ENCODE measurements at places on chromosomes 7 and 10.

DNA sequence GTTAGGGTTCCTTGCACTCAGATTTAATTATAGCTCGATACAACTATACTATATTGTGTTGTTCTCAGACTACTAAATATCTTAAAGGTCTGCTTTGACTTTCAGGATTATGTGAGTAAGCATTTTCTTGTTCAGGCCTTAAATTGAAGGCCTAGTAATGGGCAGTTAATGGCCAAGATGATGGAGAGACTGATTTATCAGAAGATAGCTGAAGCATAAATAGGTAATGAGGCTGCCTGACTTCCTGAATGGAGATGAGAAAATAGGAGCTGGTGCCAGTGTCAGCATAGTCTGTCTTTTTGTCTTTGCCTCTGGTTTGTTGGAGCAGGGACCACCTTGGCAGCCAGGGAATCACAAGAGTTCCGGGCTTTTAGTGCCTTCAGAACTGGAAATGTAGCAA lies 32.2 kb downstream of the ADAM22 start:
- no peak for DNase-seq

- DNase-seq, result no peak
Measured at GRCh38 chr10:132879408-132880127, 62.8 kb downstream of the CFAP46 start.

DNA sequence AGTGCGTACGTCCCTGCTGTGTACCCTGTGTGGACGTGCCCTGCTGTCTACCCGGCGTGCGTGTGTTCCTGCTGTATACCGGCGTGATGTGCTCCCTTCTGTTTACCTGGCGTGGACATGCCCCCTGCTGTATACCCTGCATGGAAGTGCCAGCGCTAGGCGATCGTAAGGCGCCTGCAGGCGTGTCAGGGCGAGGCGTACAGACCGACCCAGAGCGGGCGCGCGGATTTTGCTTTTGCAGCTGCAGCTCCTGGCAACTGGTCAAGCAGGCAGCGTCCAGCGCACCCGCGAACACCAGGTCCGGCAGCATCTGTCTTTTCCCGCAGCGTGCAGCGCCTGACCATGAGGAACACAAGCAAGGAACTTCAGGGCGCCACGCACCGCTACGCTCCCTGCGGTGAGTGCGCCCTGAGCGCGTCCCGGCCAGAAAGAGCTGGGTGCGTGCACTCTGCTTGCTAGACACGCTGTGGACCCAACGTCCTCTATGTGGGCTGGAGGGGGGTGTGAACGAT lies 680 bp downstream of the C7orf57 start:
- DNase-seq, result no peak

DNA sequence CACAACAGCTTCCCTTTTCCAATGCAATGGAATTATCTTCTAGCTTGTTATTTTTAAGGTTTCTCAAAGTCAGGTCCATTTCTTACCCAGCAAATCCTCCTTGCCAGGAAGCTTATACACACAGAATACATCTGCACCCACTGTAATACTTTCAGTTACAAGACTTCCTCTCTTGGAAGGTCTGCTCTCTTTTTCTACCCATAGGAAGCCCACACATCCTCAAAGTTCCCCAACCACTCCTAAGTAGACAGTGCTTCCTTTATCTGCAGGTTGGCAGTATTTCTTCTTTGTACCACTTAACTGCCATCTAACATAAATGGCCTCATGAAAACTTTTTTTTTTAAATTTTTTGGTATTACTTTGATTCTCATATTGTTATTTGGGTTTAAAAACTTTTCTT lies 155.6 kb downstream of the TAX1BP1 start:
- no peak for DNase-seq

GRCh38 chr7:374706-375311 lies 84.8 kb downstream of the FOXL3 start:
- DNase-seq, result no peak

DNA sequence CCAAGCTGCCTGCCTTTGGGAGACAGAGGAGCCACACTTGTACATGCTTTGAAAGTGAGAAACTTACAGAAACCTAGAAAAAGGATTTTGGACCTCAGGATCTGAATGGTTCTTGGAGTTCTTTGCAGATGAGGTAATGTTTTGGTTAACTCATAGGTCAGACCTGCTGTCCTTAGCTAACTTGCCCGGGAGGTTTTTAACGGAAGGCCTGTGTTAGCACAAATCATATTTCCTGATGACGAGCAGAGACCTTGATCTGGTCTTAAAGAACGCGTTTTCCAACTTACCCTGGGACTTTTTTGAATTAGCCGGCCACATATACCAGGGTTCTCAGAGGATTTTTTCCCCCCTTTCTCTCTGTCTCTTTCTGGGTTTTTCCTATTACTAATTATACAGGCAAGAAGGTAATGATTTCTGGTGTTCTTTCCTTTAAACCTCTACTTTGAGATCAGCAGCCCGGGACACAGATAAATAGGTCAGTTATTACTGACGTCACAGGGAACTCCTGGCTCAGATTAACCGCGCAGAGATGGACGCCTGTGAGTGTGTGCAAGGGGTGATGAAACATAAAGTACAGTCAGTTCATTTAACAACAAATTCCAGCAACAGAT lies 101.7 kb upstream of the KLF6 start:
- DNase-seq, result no peak

GRCh38 chr7:74324531-74325209 lies 35.5 kb downstream of the CLIP2 start:
- DNase-seq, result no peak

DNA sequence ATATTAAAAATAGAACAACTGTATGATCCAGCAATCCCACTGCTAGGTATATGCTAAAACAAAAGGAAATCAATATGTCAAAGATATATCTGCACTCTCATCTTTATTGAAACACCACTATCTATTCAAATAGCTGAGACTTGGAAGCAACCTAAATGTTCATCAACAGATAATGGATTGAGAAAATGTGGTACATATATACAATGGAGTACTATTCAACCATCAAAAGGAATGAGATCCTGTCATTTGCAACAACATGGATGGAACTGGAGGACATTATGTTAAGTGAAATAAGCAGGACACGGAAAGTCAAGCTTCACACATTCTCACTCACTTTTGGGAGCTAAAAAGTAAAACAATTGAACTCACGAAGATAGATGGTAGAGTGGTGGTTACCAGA lies 610.1 kb upstream of the SEMA3D start:
- DNase-seq, result no peak

DNA sequence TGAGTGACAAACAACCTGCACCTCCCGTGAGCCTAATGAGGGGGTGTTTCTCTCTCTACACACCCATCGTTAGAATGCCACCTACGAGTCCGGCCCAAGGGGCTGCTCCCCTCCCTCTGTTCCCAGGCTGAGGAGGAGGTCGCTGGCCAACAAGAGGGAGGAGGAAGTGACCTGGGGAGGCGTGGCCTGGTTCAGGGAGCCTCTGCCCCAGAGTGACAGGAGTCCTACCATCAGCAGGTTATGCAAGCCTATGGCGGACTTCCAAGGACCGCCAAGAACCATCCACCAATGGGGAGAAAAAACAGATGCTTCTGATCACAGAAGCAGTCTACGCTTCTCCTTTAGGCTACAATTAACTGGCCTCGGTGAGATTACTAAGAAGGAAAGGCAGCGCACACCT lies 12.3 kb upstream of the EGFR start:
- DNase-seq, result no peak

DNA sequence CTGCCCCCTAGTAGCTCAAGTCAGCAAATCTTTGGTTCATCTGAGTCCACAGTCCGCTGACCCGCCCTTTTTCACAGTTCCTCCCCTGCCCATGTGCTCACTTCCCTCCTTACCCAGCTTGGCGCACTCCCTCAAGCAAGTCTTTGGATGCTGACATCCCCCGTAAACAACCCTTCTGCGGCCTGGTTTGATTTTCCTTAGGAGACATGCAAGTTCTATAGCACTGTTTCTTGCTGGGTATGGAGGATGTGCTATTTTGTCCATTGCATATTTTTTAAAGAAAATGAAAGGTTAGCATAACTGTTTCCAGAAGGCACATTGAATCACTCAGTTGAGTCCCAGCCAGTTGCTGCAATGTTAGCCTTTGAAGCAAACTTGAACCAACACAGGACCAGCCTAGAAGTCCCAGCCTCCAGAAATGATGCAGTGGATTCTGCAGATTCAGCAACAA lies 38.2 kb downstream of the HTRA1 start:
- DNase-seq, result no peak

- DNase-seq, result no peak
Measured at GRCh38 chr7:28858206-28858605, 99.9 kb downstream of the TRIL start.

DNA sequence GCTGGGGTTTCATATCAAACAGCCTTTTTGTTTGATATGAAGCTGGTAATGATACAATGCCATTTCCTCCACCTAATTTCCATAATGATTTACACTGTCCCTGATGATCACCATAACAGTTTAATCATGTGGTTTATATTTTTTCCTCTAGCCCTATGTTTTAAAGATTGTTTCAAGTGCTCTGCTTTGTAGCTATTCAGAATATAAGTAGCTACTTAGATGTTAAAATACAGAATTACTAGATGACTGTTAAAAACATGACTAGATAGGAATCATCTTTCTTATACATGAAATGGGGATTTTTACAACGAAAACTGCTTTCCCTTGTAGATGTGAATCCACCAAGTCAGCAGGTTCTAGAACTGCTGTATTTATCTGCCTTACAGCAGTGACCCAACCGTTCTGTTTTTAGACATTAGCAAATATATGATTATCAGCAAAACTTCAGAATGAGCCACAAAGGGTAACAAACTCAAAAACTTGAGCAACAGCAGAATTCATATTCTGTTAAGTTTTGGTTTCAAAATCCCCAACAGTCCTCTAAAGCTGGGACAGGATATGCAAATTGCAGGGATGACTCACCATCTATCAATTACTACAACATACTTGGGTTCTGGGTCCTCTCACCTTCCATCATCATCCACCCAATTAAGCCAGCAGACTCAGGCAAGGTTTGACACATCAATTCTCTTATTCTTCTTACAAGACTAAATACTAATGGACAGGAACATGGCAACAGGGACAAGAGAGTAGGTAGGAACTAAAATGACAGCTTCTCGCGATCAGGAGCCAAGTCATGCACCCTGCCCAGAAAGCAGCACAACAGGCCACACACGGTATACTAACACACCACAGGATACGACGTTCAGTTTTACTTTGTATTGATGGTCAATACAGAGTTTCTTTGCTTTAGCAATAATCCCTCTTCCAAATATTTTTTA lies 83.9 kb downstream of the PIP4K2A start:
- no peak for DNase-seq

GRCh38 chr10:49328401-49329145 lies 29.6 kb downstream of the C10orf71 start:
- DNase-seq, result no peak

DNA sequence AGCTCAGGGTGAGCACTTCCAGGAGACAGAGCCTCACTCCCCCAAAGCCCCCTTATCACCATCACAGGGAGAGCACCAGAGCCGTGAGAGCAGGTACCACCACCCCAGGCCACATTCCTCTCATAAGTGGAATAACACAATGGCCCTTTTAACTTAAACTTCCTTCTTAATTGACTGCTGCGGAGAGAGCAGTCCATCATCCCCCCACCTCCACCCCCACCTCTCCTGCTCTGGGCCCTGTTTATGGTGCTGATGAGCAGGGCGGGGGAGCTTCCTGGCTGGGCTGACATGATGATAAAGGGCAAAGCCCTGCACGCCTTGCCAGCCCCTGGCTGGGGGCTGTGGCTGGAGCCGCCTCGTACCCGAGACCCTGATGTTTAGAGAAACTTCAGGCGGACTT lies 81.4 kb upstream of the PODXL start:
- DNase-seq, result no peak

DNA sequence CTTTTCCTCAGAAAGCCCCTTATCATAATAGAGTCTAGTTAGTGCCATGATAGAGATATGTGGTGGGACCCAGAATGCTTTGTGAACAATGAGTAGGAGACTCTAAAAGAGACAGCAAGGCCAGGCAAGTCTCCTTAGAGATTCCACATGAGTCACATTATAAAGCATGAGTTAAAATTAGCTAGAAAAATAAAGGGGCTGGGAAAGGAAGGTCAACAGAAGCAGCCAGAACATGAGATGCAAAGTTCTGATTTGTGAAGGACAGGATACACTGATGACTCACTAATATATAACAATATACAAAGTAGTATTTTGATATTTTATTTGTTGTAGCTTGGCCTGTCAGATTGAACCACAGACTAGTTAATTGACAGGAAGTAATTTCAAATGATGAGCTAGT lies 25.3 kb upstream of the SNX13 start:
- DNase-seq, result no peak

DNA sequence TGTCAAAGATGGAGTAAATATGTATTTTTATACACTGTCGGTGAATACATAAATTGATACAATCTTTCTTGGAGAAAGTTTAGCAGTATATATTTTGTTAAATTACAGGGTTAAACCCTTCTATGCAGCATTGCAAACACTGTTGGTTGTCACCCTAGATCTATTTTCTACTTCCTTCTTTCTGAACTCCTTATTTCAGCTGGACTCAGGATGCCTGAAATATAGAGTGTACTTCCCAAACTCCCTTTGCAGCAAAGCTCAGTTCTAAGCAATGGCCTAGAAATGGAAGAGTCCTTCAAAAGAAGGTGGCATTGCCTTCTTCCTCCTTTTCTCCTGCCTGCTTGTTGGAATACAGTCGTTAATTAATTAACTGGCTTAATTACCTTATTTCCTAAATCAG lies 20.6 kb downstream of the CUBN start:
- no peak for DNase-seq

DNA sequence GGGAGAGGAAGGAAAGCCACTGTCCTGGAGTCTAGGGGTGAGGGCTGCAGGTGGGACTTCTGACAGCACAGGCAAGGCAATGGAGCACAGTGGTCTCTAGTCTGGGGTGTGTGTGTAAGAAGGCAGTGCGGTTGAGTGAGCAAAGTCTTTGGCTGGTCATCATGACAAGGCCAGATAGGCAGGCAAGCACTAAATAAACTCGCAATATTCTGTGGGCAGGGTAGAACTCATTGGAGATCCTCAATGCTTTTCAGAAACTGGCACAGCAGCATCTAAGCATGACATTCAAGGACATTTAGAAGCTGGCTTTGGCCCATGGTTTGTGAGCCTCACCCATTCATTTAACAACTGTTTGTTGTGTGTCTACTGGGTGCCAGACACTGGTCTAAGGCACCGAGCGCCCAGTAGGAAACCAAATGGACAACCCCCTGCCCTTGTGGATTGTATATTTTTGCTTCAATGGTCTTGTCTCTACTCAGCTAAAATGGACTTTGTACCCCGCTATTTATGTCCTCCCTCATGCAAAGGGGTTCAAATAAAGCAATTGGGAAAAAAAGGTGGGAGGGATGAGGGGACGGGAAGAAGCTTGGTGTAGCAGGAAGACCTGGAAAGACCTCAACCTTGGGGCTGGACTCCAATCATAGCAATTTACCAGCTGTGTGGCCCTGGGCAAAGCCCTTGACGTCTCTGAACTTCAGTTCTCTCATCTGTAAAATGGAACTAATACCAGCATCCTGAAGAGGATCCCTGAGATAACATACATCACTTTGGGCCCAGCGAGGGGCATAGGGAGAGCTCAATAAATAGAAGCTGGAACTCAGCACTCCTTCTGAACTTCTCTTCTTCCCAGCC lies 116.0 kb downstream of the NEURL1 start:
- no peak for DNase-seq

DNA sequence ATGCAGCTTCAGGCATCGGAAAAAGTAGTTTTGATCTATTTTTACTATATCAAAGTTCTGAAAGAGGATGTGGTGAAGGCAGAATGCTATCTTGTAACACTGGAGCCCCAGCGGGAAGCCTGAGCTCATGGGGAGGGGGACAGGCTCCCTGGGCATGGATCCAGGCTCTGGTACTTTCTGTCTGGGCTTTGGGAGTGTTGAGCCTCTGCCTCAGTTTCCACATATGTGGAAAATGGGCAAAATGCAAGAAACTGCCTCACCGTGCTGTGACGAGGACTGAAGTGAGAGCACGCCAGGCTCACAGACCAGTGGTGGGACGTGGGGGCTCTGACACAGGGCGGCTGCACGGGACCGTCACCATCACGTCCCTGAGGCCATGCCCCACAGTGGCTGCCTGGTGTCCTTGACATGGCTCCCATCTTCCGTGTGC lies 182.9 kb upstream of the SHH start:
- no peak for DNase-seq
